ENCODE measurements at places on chromosomes 11 and 22.

DNA sequence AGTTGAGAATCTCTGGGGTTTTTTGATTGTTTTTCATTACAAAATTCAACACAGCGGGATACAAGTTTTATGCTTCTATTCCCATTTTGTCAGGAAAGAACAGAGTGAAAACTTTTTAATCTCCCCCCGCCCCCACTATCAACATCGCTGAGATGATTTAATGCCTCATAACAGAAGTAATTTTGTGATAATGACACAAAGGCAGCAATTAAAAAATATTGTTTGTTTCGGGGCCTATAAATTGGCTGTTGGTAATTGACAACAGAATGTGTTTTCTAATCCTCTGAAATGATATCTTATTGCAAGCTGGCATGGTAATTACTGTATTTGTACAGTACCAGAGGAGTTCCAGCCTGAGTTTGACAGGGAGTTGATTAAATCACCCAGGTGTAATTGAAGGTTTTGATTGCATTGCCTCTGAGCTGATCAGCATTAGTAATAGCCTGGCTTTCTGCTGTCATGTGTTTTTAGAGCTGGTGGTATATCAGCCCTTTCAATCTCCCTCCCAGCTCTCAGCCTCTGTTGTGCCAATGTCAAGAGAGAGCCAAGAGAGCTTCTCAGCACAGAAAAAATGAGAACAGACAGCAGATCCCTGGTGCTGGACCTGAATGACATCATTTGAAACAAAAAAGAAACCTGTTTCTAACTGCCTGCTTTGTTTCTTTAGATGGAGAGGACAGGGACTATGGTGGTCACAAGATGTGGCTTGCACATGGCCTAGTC, 265.1 kb downstream of the FAM76B start:
- no peak for DNase-seq

- no peak for DNase-seq
Measured at GRCh38 chr11:27392278-27393114, 29.5 kb upstream of the CCDC34 start.

DNA sequence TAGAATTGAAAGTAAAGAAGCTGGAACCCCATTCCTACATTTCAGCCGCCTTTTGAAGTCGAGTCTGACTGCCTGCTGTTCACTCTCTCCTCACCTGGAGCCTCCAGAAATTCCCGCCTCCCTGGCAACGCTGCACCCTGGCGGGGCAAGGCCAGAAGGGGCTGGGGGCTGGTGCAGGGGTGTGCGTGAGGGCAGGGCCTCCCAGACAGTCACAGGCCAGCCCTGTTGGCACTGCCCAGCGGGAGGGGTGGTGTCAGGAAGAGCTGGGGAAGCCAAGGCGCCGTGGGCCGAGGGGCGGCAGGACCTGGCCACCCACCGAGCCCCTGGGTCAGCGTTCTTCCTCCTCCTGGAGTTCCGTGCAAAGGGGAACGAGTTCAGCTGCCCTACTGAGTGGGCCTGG, 123.2 kb downstream of the KCNQ1OT1 start:
- DNase-seq, result no peak

DNA sequence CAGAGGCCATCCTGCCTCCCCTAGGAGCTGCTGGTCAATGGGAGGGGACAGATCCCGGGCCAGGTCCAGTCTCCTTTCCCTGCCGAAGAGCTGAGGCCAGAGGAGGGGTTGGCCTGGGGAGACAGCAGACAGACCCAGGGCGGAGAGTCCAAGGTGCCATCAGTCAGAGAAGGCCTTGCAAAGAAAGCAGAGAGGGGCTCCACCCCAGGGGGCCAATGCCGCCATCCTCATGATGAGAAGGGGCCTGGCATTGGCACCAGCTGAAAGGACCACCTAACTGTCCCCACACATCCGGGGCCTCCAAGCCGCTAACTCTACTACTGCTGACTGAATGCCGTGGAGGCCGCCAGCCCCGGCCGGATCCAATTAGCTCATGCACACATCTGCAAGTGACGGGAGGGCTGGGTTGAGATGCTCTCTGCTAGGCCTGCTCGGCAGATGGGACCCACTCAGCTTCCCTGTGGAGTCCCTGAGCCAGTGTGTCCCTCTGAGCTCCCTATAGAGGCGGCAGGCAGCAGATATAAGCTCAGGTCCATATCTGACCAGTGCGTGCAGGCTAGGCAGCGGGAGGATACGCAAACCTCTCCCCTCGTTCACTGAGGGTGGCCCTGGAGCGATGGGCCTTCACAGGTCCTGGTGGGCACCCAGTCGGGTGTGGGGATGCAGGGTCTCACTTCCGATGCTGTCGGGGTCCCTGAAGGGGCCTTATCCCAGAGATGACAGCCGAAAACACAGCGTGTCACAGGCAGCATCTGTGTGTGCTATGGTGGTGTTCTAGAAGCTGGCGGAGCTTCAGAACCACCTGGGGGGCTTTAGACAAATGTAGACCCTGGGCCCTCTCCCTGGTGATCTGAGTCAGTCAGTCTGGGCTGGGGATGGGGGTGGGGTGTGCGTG, 183.9 kb downstream of the CTTN start:
- DNase-seq, result no peak

GRCh38 chr11:20601221-20601914, 2.0 kb downstream of the SLC6A5 start:
- DNase-seq, result no peak

DNA sequence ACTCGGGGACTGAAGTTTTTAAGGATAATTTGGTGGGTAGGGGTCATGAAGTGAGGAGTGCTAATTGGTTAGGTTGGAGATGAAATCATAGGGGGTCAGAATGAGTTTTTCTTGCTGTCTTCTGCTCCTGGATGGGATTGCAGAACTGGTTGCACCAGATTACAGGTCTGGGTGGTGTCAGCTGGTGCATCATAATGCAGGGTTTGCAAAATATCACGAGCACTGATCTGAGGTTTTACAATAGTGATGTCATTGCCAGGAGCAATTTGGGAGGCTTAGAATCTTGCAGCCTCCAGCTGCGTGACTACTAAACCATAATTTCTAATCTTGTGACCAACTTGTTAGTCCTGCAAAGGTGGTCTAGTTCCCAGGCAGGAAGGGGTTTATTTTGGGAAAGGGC, 46.4 kb upstream of the CALCB start:
- DNase-seq, result no peak

GRCh38 chr22:27876684-27877083, 42.4 kb downstream of the PITPNB start:
- DNase-seq, result no peak

DNA sequence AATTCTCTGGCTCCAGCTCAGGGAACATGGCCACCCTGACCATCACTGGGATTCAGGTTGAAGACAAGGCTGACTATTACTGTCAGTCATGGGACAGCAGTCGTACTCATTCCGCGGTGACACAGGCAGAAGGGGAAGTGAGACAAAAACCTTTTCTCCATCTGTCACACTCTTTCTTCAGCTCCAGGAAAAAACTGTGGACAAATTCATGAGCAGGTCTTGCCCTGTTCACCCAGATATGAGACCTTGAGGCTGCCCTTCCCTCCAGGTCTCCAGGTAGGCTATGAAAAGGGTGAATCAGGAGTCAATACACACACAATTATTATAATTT, 39.4 kb upstream of the GGTLC2 start:
- no peak for DNase-seq

- DNase-seq, result no peak
Measured at GRCh38 chr11:44740967-44741366, 14.2 kb downstream of the TSPAN18 start.

DNA sequence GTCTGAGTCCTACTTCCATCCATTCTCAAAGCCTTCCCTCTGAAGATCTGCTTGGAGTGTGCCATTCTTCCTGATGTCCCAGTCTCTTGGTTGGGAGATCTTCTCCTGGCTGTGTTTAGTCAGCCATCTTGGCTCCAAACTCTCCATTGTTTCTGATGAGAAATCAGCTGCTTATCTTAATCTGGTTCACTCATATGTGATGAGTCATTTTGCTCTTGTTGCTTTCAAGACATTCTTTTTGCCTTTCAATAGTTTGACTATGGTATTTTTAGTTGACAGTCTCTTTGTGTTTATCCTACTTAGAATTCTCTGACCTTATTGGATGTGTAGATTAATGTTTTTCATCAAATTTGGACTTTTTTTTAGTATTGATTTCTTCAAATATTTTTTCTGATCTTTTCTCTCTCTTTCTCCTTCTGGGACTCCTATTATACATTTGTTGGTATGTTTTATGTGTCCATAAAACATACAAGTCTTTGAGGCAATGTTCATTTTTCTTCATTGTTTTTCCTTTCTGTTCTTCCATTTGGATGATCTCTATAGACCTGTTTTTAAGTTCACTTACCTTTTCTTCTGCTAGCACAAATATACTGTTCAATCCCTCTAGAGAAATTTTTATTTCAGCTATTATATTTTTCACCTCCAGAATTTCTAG, 77.2 kb upstream of the CLPB start:
- DNase-seq, result no peak

GRCh38 chr11:58658623-58659022, 36.2 kb downstream of the CNTF start:
- no peak for DNase-seq

DNA sequence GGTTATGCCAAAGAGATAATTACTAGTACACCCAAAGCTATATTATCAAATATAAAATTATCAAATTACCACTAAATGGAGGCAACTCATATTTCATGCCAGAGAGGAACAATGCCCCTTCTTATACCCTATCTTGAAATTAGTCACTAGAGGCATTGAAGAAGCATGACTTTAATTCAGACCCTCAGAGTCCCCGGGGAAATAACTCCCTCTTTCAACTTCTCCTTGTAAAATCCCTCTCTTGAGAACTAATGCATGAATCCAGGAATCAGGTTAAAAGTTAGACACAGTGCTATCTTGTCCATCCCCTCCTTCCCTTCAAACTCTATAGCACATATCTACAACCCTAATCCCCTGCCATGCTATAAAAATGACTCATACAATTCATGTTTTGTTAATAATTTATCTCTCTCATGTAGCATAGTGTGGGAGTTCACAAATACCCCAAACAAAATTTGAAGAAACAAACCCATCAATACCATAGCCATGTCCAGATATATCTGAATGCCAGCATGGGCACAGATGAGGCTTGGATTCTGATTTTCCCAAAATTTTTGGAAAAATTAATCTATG, 665.4 kb downstream of the KCNA4 start:
- DNase-seq, result no peak

DNA sequence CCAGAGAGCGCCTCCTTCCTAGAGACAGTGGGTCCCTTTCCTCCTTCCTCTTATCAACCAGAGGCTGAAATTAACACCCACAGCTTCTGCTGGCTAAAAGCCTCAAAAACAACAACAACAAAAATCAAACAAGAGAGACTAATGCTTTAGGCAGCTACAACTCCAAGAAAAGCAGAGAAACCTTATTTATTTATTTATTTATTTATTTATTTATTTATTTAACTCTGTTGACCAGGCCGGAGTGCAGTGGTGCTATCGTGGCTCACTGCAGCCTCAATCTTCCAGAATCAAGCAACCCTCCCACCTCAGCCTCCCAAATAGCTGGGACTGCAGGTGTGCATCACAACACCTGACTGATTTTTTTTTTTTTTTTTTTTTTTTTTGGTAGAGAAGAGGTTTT, 2.6 kb upstream of the B3GNT6 start:
- no peak for DNase-seq

DNA sequence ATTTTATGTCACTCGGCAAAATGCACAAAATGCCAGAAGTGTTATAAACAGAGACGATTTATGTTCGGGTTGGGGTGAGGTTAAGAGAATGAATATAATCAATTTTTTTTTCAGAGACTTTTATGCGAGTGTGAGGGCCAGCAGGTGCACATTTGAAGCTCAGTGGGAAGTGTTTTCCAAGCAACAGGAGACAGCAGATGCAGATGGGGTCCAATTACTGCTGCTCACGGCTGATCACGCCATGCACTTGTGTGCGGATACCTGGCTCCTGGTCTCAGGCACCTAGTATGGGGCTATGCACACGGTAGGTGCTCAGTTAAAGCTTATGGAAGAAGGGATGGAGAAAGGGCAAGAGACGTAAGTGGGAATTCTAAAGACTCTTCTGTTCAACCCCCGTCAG, 249.1 kb downstream of the MIAT start:
- DNase-seq, result no peak

- DNase-seq, result no peak
Measured at GRCh38 chr22:40610329-40610850, 26.1 kb downstream of the MRTFA start.

DNA sequence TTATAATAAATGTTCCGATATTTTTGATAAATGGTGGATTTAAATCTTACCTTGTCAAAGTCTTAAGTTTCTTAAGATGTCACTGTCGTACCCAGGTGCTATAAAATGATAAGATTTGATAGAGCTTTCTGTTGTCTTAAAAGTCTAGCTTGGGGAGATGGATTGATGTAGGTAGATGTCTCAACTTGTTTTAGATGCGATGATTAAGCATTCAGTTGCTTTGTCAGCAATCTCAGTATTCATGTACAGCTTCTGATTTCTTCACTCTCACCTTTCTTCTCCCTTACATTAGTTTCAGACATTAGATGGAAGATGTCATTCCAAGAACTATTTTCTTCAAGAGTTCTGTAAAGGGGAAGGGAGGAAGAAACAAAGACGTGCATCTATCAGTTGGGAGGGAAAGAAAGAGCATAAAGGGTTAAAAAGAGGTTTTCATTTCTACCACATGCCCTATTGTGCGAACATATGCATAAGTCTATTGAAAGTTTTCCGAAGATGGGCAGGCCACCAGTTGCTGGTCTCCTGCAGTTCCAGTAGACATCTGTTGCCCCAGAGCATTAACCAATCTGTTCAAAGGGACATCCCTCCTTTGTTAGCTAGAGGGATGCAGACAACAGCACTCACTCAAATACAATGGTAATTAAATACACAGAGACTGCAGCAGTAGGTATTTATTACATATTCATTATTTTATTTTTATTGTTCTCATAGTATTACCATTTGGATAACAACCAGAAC, 38.4 kb downstream of the ZC3H12C start:
- DNase-seq, result no peak

DNA sequence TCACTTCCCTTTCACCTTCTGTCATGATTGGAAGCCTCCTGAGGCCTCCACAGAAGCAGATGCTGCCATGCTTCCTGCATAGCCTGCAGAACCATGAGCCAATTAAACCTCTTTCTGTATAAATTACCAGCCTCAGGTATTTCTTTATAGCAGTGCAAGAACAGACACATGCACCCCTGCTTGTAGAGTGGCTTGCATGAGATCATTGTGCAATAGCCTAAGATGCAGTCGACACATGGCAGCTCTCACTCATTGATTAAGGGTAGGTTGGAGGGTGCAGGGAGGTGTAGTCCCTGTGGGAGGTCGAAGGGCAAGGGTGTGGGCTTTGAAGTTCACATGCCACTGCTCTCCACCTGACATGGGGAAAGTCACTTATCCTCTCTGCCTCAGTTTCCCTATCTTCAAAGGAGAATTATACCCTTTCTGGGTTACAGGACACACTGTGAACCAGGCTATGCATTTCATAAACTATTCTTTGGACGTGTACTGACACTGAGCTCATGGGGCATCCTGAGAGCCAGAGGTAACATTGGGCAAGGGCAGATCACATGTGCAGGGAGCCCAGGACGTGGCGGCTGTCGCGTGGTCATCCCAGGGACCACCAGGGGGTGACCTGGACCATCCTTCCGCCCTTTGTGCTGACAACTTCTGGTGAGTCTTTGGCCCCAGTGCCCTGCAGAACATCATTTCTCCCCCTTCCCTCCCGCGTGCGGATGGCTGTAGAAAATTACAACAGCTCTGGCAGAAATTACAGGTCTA, 69.2 kb upstream of the SHANK2 start:
- no peak for DNase-seq

GRCh38 chr11:17413414-17414316, 25.2 kb upstream of the KCNJ11 start:
- no peak for DNase-seq

Data from stimulated activated CD4-positive, alpha-beta T cell treated with anti-CD3 and anti-CD28 coated beads, Interleukin-2, amount 100 ng/mL, for 24 hours (primary cell).